Stimulated activated CD4-positive, alpha-beta T cell treated with anti-CD3 and anti-CD28 coated beads, Interleukin-1b, Interleukin-23, amount 100 ng/mL, for 4 hours (primary cell): ENCODE measurements at places on chromosomes 4 and X.

- no peak for DNase-seq
These were observed 51.2 kb downstream of the HMX1 start for GRCh38 chr4:8820178-8821102.

DNA sequence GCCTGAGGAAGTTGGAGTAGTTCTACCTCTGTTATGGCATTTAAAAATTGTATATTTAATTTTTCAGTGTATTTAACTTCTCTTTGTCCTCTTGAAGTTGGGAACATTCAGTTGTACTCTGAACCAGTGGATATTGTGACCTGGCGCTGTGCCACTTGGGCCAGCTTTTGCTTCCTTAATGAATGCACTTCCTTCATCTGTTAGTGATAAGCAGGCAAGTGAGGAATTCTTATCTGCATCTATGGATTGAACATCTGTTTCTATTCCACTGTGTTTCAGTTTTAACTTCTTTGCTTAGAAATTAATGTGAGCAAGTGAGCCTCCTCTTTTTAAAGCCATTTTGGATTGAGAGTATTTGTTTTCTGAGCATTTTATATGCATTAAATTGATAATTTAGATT, 128.3 kb downstream of the UCHL1 start:
- DNase-seq, result no peak

GRCh38 chrX:66698273-66699204, 59.7 kb upstream of the EDA2R start:
- no peak for DNase-seq

GRCh38 chrX:80412042-80412441, 8.2 kb upstream of the TENT5D start:
- DNase-seq, result no peak

DNA sequence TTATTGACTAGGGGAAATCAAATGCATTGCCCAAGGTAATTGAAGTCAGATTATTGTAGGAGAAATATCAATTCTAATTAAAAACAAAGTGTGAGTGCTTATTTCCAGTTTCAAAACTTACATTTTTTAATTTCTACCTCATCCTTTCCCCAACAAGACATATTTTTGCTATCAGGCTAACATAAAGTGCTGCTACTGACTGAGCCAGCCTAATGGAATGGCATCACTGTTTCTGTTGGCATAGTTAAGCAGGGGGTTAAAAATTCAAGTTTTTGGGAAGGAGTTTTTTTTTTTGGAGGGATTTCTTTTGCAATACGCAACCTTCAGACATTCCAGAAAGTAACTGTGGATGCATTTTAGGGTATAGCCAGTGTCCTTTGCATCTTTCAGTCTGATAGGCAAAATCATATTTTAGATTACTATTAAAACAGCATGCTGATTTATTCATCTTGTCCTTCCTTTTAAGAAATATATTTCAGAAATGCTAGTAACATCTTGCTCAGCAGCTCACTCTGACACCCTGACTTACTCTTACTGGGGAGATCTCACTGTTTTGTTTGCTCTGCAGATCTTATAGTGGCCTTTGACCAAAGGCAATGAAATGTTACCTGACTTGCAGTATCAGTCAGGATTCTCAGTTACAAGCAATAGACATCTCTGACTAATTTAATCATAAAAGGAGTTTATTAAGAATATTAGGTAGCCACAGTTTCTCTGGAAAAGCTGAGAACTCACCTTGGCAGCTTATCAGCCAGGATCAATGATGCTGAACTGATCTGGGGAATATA, 24.4 kb downstream of the GAB1 start:
- DNase-seq, result no peak

DNA sequence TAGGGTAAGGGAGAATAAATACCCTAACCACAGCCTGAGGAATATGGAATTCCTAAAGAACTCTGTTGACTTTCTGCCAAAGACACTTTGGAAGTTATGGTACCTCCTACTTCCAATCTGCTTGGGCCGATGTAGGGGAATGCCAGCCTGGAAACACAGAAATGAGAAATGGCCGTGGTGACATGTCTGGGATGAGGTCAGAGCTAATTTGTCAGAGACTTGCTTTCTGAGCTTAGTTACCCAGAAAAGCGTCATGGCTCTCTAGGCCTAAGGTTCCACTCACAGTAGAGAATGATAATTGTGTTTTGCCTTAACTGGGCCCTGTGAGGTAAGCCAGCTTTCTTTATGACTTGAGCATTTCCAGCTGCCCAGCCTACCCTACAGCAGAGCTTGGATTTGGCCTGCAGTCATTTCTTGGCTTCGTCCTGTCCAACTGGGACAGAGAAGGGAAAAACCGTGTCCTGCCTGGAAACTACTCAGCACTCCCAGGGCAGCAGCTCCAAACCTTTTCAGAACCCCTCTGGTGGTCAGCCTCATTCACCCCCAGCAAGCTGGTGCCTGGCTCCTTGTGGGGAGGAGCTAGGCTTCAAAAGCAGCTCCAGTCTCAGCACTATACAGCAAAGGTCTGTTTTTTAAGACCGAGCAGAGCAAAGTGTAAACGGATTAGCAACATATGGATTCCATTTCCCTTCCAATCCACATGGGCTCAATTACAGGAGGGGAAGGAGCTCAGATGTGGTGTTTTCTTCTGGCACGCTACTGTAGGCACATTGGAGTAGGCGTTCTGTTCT, 92.3 kb downstream of the RLIM start:
- DNase-seq, result no peak
